ENCODE measurements at places on chromosomes 7 and 10.

GRCh38 chr7:157005456-157006204 is 4.8 kb downstream of the MNX1 start:
- no peak for DNase-seq

DNA sequence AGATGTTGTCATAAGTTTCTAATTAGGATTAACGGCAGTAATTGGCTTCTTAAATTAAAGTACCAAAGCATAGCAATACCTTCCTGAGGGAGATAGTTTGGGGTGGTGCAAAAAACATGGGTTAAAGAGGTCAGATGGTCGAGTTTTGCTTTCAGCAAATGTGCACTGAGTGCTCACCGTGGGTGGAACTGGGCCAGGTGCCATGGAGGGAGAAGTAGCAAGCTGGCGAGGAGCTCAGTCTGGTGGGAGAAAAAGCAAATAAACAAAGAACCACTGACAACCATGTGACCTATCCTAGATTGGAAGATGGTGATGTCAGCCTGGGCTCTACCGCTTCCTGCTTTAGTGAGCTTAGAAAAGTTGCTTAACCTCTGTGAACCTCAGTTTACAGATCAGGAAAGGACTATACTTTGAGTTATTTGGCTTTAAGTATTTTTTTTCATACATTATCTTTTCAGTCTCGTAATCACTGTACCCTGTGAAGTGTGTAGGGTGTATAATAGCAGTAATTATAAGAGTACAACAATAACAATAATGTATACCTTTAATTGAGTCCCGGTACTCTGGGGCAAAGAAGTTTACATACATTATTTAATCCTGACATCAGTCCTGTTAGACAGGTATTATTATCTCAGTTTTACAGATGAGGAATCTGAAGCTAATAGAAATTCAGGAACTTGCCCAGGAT is 69.0 kb upstream of the PDCD4 start:
- peak; percentile 23 for DNase-seq

GRCh38 chr7:122397381-122397780 is 92.8 kb upstream of the FEZF1 start:
- DNase-seq: no peak

GRCh38 chr10:5893321-5893720 is 3.3 kb downstream of the FBH1 start:
- no peak for DNase-seq

DNA sequence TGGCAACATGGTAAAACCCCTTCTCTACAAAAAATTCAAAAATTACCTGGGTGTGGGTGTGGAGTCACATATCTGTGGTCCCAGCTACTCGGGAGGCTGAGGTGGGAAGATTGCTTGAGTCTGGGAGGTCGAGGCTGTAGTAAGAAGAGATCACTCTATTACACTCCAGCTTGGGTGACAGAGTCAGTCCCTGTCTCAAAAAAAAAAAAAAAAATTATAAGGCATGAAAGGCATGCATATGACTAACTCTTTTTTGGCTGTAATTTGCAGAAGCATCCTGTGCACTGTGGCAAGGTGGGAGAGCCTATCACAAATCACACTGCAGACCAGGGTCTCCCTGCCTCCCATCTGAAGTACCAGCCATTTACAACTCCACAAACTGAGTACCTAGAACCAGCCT is 14.1 kb upstream of the MYPN start:
- no peak for DNase-seq

DNA sequence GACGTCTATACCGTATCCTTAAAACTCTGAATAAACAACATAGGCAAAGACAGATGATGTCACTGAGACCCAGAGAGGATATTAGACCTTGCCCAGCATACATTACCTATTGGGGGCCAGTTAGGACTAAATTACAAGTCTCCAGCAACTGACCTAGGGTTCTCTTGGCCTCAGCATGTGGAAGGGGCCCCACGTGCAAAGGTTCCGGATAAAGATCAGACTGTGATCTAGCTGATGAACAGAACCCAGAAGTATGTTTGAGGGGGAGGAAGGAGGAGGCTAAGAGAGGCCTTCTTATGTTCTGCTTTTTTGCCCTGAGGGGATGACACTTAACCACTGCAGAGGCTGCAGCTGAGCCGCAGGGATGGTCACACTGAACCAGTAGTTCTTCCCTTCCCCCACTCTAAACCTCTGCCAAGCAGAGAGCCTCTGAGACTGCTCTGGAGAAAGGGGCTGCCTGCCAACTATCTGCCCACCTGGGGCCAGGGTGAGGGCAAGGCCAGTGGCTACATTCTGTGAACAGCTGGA is 24.0 kb upstream of the KMT2C start:
- no peak for DNase-seq

- DNase-seq: no peak
These were observed 187.0 kb downstream of the PCDH15 start for GRCh38 chr10:54614072-54614471.

DNA sequence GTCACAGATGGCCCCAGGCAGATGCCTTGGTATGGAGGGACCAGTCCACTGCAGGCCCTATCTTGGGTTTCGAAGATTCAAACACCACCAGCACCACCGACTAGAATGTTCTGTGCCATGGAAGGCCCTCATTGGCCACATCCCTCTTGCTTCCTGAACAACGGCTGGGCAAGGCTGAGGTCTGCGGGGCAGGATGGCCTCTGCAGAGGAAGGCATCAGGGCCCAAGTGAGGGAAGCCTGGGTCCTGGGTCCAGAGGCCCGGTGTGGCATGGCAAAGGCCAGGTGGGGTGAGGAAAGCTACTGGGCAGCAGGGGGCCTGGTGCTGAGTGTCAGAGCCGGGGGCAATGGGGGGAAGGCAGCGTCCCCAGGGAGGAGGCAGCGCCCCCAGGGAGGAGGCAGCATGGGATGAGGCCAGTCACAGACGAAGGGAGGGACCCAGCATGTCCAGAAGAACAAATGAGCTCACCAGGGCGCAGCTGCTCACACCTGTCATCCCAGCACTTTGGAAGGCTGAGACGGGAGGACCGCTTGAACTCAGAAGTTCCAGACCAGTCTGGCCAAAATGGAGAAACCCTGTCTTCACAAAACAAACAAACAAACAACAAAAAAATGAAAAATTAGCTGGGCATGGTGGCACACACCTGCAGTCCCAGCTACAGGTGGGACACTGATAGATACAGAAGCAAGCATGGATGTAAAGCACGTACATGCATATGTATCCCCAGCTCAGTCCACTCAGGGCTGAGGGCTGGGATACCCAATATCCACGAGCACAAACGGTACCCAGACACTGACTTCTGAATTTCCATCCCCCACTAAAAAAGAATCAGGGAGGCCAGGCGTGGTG is 64.4 kb downstream of the PROSER2 start:
- DNase-seq: no peak

GRCh38 chr7:47185839-47186238 is 396.1 kb downstream of the TNS3 start:
- no peak for DNase-seq

GRCh38 chr10:16989826-16990293 is 139.8 kb downstream of the CUBN start:
- DNase-seq: no peak

- no peak for DNase-seq
These were observed 18.3 kb downstream of the EGFR start for GRCh38 chr7:55036950-55037736.

DNA sequence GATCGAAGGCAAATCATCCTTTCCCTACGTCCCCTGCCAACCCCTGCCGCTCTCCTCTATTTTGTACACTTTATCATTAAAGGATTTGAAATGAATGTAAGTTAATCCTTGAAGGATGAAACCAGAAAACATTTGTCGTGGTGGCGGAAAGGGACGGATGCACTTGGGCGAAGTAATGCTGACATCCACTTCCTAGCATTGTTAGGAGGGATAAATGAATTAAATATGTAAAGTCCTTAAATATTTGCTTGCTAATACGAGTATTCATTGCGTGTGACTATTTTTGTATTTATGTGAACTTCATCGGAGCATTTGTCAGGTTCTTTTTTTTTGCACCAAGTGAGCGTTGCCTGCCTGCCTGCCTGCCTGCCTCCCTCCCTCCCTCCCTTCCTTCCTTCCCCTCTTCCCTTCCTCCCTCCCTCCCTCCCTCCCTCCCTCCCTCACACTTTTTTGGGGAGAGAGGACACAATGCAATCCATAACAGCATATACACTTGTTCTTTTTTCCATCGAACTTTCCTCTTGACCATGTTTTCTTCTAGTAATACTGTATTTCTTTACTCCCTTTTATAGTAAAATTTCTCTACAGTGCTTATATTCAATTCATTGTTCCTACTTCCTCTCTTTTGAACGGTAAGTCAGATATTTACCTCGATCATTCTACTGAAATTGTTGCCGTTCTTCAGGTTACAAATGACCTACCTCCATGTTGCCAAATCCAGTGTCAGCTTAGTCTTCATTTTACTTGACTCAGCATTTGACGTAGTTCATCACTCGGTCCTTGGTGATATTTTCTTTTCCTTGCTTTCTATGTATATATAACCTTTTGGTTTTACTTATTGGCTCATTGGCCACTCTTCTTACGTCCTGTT is 831 bp downstream of the CCDC7 start:
- no peak for DNase-seq

DNA sequence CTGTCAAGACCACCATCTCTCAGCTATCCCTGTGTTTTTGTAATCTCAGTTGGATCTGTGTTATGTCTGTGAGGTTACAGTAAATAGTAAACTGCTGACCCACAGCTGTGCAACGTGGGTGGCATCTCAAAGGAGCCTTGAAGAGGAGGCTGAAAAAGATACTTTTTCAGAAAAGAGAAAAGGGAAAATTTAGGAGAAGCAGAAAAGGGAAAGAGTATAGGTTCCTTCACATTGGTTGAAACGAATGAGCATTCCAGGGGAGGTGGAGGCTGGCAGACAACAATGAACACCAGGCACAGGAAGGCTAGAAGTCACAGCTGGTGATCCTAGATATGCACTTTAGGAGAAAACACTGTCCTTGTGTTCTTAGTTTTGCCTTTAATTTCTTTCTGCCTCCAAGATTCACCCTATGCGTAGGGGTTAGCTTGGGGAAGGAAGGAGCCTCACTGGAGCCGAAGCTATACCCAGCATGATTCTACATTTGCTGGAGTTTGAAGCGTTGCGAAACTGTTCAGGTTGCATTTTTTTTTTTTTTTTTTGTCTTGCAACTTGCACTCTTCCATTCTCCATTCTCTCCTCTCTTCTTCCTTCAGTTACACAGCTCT is 18.3 kb downstream of the CPED1 start:
- DNase-seq: no peak

DNA sequence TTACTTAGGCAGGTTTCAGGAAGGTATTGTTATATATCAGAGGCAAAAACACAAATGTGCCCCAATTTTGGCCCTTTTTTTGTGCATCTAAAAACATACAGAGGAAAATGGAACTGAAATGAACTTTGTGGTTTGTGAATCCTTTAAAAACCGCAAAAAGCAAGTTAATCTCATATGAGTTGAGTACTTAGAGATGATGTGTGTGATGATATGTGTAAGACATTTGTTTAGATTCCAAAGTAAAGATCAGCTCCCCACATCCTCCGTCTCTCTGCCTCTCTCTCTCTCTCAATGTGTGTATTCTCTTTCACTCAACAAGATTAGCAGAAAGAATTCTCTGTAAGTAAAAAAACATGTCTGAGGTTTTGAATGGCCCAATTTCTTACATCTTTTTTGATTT is 201.9 kb downstream of the MALRD1 start:
- DNase-seq: no peak

GRCh38 chr10:26386781-26387180 is 51.4 kb upstream of the APBB1IP start:
- no peak for DNase-seq

GRCh38 chr7:151432658-151433521 is 7.1 kb downstream of the CRYGN start:
- DNase-seq: peak; percentile 79

DNA sequence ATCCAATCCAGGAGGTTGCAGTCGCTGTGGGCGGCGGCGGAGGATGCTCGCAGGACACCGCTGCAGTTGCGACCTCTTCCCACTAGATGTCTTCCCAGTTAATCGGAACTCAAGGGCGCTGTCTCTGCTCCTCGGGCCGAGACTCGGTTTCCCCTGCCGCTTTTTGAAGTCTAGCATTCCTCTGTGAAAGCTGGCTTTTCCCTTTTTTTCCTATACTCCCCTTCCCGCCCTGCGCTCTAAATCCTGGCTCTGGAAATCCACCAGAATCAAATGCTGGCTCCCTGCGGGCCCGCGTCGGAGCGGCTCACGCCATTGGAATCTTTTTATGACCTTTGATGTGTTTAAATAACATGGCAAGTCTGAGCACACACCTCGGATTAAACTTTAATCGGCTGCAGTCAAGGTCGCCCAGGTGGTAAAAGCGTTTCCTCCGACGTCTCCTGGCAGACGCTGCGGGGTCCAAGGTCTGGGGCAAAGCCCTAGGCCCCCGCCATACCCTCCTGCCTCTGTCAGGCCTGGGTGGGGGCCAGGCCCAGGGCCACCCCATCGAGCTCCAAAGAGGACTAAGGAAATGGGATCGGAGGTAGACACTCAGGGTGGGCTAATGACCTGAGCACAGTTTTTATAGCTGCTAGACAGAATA is 10.7 kb upstream of the HOXA13 start:
- peak; percentile 69 for DNase-seq

DNA sequence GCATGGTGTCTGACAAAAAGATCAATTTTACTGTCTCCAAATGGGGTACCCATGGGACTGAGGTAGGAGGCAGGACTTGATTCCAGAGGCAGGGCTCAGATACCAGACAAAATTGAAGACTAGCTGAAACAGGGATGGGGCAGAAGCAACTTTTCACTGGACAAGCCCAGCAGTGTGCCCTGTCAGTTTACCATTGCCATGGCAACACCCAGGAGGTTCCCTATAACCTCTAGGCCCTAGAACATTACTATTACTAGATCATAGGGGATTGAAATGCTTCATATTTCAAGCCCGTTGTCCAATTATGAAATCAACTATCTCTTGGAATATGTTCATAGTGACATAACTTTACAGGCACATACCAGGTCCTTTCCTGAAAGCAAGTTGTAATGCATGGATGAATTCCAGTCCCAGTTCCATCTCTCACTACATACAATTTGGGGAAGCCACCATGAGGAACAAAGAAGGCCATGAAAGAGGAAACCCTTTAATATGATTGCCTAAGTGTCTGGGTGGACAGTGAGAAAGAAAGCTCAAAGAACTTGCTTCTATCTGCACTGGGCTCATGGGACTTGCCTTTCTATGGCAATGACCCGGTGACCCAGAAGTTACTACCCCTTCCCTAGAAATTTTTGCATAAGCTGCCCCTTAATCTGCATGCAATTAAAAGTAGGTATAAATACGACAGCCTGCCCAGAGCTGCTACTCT is 557.9 kb downstream of the KCNMA1 start:
- no peak for DNase-seq

GRCh38 chr10:93280699-93281366 is 201.3 kb downstream of the MYOF start:
- no peak for DNase-seq

DNA sequence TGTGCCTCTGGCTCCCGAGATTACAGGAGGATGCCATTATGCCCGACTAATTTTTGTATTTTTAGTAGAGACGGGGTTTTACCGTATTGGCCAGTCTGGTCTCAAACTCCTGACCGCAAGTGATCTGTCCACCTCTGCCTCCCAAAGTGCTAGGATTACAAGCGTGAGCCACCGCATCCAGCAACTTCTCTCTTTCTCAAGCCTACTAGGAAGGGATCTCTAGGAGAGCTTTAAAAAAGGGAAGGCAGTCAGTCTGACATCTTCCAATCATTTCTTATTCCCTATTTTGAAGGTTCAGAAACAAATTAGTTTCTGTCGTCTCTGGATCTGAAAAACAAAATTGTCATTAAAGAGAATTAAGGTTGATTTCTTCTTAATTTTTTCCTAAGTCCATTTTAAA is 2.5 kb upstream of the TMEM26 start:
- DNase-seq: no peak

- DNase-seq: no peak
These were observed 5.7 kb upstream of the GDI2 start for GRCh38 chr10:5818894-5819293.

All from activated CD4-positive, alpha-beta T cell treated with anti-CD3 and anti-CD28 coated beads for 48 hours (primary cell).